ENCODE measurements at places on chromosomes 12 and 14.

- DNase-seq, result no peak
These were observed 15.7 kb upstream of the HMGA2 start for GRCh38 chr12:65808580-65808979.

DNA sequence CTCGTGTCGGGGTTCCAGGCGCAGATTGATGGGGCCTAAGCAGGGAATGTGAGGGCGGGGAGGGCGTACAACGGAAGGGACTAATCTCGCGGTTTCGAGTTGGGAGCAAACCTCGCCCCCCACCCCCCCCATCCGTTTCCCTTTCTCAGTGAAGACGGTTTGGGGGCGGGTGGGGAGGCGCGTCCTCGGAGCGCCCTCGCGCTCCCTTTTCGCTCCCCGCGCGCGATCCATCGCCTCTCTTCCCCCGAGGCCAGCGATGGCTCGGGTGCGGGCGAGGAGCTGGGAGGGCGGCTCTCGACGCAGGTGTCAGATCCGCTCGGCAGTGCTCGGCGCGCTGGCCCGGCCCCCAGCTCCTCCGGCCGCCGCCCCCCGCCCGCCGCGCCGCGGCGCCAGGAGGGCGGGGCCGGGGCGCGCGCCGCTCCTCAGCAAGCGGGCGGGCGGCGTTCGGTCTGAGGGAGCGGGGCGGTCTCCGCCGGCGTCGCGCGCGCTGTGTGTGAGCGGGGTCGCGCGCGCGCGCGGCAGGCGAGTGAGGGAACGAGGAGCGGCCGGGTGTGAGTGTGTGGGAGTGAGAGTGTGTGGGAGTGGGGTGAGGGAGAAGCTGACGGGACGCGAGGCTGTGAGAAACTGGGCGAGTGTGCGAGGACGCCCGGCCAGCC, at the start of gene RIMKLB:
TSS of gene RIMKLB (plus strand) at position 516 of the 656 bp plus-strand sequence. CDS start 15,876 bp downstream, outside the sequence.
- peak; percentile 67 for DNase-seq

DNA sequence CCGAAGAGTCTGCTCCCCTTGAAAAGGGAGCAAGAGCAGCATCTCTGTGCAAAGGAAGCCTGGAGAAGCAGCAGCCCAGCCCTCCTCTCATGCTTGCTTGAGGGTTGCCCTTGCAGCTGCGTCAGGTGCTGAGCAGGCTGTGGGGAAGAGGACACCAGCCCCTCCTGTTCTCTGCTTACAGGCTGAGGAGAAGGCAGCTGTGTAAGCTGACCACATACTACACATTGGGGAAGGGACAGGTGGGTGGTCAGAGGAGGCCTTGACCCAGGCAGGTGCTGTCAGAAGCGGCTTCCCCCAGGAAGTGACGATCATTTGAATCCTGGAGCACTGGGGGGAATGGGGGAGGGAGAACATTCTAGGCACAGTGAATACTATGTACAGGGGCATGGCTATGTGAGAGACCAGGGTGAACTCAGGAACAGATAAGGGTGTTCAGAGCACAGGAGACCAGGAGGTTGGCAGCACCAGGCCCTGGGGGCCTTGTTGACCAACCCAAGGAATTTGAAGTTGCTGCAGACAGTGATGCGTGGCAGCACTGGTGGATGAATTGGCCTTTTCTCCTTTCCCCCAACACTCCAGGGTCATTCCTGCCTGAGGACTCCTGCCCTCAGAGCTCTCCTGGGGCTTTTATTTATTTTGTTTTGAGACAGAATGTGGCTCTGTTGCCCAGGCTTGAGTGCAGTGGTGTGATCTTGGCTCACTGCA, 2.7 kb upstream of the KLC1 start:
- no peak for DNase-seq

GRCh38 chr12:119149270-119149669, 29.5 kb upstream of the HSPB8 start:
- no peak for DNase-seq

- no peak for DNase-seq
These were observed 38.1 kb downstream of the BBS10 start for GRCh38 chr12:76310110-76310509.

DNA sequence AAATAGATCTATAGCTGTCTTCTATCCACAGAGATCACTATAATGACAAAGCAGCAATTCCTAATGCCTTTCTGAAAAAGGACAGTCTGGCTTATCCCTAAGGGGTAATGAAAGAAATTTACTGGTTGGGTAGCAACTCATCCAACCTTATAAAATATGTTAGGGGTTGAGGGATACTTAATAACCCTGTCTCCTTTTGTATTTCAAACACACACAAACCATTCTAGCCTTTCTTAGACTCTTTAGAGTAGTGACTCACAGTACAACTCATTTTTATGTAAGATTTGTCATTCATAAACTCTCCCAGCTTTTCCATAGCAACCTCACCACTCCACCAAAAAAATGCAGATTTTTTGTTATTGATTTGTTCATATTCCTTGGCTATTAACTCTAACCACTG, 167.9 kb downstream of the FSCB start:
- no peak for DNase-seq

DNA sequence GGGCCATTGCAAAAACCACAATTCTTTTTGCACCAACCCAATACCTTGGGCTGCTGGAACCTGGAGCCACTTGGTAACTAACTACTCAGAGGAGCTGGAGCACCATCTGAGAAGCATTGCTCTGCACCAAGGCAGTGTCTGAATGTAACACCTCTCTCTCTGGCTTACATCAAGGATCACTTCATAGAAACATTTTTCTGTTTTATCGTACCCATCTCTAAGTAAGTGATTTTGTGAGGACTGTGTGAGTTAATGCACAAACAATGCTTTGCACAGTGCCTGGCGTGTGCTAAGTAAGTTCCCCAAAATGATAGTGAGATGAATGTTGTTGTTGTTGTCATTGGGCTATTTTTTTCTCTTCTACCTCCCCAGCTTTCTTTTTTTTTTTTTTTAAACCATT, 111.4 kb downstream of the ADCK1 start:
- DNase-seq, result no peak

DNA sequence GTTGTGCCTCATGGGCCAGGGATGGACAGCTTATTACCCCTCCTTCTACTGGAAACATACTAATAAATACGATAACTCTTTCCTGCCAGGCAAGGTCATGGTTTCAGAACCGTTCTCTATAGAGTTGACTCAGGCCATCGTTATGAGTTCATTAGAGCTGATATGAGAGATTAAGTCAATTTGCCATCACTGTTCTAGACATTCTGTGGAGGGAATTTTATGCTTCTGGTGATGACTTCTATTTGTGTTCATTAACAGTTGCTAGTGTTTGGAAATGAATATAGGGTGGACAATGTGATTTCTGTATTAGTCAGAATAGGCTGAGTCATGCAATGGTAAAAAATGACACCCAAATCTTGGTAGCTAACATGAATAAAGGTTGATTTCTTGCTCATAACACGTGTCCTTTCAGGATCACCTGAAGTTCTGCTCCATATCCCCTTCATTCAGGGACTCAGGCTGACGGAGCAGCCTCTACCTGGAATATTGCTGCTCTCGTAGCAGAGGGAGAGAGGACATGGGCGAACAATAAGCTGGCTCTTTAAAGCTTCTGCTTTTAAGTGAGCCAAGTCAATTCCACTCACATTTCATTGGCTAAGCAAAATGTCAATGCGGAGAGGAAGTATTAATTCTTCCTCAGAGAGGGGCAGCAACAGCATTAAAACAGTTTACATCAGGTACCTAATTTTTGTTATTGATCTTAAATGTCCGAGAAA, 18.5 kb upstream of the TBPL2 start:
- DNase-seq, result no peak

GRCh38 chr12:106945261-106945851, 10.4 kb upstream of the TMEM263 start:
- DNase-seq, result no peak

DNA sequence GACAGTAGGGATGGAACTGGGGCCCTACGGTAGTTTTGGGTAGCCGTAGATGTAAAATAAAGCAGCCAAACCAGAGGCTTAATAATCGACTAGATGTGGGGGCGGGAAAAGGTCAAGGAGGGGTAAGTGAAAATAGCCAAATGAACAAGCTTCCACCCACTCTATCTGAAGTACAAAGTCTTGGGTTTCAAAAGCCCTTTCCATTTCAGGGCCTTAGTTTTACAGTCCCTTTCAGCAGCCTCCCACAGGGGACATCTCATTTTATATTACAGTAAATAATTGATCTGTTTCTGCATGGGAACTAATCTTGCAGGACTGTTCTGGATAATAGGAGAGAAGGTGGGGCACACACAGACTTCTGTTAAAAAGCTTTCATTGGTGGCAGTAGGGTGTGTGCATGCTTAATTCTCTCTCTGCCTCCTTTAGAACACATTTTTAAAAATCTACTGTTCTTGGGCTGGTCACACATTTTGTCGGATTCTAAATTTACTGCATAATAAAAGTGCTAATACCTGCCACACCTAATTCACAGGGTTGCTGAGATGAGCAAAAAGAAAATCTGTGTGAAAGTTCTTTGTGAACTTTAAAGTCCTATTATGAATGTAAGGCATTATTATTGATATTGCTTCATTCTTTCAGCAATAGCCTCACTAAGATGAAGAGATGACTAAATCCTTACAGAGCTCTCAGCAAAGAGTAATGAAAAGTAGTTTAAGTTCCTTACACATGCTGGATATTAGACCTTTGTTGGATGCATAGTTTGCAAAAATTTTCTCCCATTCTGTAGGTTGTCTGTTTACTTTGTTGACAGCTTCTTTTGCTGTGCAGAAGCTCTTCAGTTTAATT, 104.6 kb downstream of the ITPR2 start:
- DNase-seq, result no peak

DNA sequence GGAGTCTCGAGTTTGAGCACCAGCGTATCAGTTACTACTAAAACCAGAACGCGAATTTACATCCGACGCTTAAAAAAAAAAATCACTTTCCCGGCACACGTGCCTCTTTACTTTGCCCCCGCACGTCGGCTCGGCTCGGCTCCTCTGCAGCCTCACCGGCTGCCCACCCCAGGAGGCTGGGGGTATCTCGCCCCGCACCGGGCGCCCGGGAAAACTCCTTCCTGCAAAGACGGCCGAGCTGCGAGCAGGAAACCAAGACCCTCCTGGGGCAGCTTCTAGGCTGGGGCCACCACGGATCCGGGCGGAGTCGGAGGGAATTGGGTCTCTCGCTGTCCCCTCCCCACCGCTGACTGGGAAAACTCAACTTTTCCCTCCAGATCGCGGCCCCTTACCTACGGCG, 610 bp downstream of the VSIG10 start:
- DNase-seq, result no peak

GRCh38 chr12:117202556-117202955, 12.3 kb upstream of the FBXO21 start:
- no peak for DNase-seq

DNA sequence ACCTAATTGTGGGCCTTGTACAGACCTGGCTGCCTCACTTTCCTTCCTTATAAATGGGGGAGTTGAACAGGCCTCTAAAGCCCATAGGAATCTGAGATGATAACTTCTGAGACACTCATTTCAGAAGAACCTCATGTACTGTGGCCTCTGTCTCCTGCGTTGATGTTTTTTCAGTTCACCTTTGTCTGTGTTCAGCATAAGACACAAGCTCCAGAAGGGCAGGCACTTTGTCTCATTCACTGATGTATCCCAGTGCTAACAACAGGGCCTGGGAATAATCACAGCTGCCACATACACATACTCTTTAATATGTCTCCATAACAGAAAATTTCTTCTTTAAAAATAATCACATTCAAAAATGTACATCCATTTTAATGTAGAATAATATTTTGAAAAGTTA, 3.3 kb downstream of the FGD6 start:
- DNase-seq, result no peak

DNA sequence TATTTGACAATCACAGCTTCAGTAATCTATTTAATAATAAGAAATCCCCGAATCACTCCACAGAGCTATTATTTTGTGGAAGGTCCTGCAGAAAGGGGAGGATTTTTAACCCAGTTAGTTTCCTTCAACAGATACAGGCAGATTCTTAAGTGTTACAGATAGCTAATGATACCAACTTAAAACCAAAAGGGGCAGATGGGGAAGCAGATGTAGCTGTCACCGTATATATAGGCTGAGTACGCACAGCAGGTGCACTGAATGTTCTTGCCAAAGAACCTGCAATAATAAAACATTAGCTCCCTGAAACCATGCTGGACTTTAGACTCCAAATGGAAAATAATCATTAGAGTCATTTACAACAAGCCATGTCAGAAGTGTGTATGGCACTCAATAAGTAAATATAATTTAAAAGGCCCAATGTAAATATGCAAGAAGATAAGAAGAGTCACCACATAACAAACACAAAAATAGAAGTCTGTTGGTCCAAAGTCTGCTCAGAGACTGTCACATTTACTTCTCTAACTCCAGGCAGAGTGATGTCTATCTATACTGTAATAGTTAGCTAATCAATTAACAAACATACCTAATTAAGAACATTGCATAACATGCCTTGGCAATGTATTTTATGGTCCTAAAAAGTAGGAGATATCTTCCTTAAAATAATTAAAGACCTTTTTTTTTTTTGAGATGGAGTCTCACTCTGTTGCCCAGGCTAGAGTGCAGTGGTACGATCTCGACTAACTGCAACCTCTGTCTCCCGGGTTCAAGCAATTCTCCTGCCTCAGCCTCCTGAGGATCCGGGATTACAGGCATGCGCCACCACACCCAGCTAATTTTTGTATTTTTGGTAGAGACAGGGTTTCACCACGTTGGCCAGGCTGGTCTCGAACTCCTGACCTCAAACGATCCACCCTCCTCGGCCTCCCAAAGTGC, 78.8 kb downstream of the SEC23A start:
- DNase-seq, result no peak

GRCh38 chr14:74911704-74912103, 11.4 kb downstream of the RPS6KL1 start:
- DNase-seq, result no peak

- DNase-seq, result no peak
These were observed 52.2 kb downstream of the CKAP4 start for GRCh38 chr12:106195621-106196027.

GRCh38 chr12:39503439-39503838, 60.5 kb upstream of the KIF21A start:
- DNase-seq, result no peak

DNA sequence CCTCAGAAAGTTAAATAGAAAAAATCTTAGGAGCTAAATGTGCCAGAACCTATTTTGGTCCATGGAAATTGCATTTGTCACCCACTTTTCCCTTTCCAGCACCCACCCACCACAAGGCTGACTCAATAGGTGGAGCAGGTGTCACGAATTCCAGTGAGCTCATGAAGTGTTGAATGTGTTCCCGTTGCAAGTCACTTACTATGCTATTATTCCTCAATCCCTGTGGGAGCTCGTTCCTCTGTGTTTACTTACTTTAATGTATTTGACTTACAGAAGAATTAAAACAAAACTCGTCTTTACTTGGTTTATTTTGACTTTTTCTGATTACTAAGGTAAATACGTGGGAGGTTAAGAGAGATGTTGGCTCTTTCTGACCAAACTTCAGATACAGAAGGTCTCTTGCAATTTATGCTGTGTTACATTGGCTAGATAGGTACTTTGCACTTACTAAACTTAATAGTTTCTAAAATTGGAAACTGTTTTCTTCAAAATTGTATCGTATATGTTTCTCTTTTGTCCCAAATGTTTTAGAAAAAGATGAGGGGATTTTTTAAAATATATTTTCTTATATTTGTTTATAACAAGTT, 269.4 kb upstream of the NOVA1 start:
- no peak for DNase-seq

All from CD4-positive, alpha-beta T cell treated with Interleukin-6 at 100 ng/mL for 8 hours (primary cell).